ENCODE measurements at places on chromosomes 16 and 17.

DNA sequence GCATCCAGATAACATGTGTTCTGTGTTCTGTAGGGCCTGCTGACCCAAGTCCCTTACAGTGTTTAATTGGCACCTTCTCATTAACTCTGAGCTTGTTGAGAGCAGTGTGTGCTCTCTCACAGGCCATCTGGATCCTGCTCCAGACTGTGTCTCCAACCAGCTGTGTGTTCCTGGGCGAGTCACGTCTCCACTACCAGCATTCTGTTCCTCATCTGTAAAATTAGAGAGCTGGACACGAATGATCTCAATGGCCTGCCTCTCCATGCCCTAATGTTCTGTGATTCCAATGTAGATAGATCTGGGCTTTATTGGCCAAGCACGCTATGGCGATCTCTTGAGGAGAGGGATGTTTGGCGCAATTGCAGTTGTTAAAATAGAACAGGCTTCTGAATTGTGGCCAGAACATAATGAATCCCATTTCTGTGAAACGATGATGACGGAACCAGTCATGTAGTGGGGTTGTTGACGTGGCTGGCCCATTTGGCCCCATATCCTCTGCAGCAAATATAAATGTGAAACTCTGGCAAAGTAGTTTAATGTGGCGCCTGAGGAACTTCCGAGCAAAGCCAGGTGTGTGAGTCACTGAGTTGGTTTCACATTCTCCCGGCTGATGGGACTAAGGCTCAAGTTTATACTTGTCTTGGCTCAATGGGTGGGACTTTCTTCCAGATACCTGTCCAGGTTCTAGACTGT, 22.2 kb downstream of the TBX4 start:
- DNase-seq, result no peak

DNA sequence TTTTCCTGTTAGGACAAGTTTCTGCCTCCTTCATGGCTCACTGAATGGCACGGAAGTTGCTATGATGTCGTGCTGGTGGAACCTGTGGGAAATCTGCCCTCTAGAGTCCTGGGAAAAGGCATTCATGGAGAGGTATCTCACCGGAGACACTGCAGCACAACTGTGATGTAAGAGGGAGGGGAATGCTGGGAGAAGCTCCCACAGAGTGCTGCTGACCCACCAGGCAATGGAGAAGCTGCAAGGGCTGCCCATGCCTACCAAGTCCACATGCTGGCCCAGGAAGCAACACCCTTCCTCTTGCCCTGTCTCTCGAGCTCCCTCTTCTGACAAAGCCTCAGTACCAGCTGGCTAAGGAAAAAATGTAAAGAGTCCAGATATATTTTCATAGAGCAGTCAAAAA, 45.2 kb upstream of the SLC5A11 start:
- no peak for DNase-seq

DNA sequence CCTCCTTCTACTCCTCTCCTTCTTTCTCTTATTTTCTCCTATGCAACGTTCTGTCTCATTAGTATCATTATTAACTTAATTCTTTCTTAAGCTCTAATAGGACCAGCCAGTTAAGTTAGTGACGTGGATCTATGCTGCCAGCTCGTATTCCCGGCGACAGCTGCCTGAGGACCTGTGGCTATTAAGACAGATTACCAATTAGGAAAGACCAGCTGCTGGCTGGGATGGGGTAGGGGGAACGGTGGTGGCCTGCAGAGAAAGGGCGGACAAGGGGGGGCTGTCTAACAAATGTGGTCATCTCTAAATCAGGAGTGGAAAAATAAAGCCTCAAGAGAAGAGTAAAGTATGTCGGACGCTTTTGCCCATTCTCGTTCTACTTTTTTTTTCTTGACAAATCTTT, 770 bp upstream of the MYH3 start:
- no peak for DNase-seq

DNA sequence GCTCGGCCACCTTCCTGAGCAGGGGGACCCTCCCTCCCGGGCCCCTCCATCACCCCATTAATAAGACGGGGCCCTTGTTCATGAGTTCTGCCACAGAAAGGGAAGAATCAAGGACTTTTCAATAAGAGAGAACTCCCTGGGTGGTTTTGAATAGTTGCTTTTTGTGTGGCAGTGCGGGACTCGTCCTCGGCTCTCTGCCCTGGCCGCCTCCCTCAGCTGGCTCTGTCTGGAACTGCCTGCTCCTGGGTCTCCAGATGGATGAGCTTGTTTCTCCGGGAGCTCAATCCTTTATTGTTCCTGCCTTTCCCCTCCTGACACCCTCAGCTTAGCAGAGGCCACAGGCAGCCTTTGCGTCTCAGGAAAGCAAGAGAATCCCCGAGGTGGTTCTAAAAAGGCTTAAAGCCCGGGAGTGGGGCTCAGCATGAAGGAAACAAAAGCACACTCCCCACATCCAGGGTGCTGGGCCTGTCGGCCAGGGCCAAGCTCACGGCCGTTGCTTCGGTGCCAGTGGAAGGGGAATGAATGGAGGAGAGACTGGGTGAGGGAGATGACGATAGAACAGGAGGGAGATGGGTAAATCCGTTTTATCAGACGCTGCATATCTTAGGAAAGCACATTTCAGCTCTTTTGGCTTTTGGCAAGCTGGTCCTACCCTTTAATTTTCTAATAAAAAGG, 60.2 kb downstream of the RAI1 start:
- no peak for DNase-seq

GRCh38 chr16:86198206-86199118, 299.5 kb downstream of the IRF8 start:
- no peak for DNase-seq

GRCh38 chr16:77637940-77638339, 84.4 kb upstream of the NUDT7 start:
- DNase-seq, result no peak

DNA sequence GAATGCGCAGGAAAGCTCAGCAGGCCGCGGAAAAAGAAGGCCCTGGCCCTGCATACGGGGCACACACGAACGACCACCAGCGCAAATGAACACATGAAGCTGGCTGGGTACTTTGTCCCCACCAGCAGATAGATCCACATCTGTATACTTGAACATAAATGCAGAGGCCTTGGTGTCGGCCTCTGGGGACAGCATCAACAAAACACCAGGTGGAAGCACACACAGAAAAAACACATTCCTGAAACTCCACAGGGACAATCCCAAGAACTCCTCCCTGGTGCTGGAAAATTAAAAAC, 606 bp upstream of the ZBTB4 start:
- no peak for DNase-seq

DNA sequence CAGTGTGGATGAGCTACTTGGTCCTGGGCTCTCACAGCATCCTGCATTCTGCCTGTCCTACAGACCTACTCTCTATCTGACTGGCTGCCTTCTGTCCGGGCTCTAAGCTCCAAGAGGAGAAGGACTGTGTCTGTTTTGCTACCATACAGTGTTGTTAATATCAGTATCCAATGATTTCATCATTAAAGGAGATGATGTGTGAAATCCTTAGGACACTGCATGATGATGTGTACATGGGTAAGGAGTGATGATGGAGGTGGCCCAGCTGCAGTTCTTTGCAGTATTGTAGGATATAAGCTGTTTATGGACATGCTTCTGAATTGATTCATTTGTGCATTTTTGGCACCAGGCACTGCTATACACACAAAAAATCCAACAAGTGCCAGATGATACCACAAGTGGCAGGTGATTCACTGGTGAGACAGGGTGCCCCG, 536.9 kb upstream of the CDH11 start:
- no peak for DNase-seq

DNA sequence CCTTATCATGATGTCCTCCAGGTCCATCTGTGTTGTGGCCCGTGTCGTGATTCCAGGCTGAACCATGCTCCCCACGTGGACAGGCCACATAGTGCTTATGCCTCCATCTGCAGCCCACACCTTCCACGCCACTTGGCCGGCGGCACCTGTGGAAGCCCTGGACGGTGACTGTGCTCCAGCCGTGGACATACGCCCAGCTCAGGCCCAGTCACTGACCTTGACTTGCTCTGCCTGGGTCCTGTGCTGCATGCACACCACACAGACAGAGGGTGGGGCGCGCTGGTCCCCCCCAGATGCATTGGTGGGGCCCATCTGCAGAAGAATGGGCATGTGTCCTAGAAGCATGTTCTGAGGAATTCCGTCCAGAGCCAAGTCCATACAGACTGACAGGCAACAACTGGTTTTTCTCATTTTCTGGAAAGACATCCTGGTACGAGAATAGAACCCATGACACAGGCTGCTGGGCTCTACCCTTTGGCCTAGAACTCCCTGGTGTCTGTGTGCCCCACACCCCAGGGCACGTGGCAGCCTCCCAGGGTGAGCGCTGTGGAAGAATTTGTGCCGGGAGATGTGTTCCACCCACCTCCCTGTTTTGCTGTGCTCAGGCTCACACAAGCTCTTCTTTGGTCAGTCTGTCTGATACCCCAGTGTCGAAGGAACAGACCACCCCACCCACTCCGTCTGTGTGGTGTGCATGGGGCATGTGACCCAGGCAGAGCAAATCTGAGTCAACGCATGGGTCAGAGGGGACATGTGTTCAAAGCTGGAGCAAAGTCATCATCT, 39.5 kb downstream of the GPT2 start:
- no peak for DNase-seq

DNA sequence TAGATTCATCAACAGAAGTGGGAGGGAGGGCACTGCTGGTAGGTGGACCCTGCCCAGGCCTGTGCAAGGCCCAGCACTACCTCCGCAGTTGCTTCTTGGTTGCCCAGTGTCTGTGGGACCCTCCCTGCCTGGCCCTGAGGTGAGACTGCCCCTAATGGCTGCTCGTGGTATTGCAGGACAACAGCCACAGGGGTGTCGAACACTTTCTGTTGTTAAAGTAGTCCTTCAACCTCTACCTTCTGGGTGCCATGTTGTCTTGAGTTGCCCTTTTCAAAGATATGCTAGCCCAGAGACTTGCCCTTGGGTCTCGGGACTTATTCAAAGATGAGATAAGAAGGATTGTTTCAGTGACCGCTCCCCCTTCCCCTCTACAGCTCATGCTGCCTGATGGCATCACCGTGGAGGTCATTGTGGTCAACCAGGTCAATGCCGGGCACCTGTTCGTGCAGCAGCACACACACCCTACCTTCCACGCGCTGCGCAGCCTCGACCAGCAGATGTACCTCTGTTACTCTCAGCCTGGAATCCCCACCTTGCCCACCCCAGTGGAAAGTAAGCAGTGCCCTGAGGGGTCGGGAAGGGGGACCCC, 29.1 kb downstream of the AKAP1 start:
- DNase-seq, result no peak

- DNase-seq, result no peak
Observed at GRCh38 chr17:77478899-77479298, 338.1 kb downstream of the SEC14L1 start.

- DNase-seq, result no peak
Observed at GRCh38 chr16:19532601-19533000, 8.9 kb downstream of the CCP110 start.

DNA sequence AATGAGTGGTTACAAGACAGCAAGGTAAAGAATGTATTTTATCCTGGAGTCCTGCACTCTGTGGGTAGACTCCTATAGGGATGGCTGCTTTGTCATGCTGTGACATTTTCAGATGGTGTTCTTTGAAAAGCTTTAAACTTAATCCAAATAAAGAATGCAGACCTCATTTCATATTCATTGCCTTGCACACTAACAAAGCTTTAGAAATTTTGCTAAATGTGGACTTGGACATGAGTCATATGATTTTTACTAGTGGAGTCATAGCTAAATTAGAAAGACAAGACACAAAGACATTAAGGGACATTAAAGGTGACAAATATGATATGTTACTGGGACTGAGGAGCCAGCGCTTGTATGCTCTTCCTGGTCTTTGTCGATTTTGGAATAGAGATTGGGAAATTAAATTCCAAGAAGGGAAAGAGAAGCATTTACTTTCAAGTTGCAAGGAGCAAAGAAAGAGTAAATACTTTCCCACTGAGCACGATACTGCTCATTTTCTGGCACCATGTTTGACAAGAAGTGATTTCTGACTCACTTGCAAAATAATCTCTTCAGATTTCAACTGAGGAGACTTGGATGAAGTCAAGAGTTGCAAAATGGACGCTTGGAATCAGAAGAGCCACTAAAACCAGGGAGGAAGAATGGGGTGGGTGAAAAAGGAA, 152.9 kb upstream of the MYOCD start:
- no peak for DNase-seq

DNA sequence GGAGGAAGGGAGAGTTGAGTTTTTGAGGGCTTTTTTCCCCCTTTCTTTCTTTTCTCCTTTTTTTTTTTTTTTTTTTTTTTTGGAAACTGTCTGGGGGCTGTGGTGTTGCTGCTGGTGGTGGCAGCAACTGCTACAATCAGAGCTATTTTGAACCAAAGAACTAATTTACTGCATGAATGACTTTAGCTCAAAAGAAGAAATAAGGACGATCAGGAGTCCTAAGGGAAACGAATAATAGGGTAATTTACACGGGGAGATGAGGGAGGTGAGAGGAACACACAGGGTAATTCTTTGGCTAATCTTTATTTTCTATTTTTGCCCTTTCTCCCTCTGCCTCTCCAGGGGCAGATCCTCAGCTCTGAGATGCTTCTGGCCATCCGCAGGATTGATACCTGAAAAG, 119.8 kb downstream of the TMEM132E start:
- DNase-seq, result no peak

GRCh38 chr17:16987066-16987829, 15.3 kb upstream of the TNFRSF13B start:
- no peak for DNase-seq

DNA sequence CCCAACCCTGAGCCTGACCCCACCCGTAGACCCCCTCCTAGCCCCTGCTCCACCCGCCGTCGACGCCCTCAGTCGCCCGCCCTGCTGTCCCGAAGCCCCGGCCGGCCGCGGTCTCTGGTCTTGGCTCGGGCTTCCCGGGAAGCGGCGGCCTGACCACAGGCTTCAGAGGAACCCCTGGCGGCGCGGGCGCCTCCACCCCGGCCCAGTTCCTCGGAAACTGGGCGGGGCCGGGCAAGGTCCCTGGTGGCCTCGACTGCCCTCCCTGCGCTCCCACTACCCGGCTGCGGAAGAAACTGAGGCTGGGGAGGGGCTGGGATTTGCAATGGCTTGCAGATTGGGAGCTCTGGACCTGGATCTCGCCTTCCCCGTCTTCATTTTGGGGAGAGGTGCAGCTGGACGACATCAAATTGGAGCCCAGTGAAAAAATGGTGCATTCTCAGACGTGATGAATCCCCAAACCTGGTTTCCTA, 692 bp upstream of the SOCS1 start:
- no peak for DNase-seq

GRCh38 chr16:86931410-86931941, 353.1 kb downstream of the FOXL1 start:
- DNase-seq, result no peak

DNA sequence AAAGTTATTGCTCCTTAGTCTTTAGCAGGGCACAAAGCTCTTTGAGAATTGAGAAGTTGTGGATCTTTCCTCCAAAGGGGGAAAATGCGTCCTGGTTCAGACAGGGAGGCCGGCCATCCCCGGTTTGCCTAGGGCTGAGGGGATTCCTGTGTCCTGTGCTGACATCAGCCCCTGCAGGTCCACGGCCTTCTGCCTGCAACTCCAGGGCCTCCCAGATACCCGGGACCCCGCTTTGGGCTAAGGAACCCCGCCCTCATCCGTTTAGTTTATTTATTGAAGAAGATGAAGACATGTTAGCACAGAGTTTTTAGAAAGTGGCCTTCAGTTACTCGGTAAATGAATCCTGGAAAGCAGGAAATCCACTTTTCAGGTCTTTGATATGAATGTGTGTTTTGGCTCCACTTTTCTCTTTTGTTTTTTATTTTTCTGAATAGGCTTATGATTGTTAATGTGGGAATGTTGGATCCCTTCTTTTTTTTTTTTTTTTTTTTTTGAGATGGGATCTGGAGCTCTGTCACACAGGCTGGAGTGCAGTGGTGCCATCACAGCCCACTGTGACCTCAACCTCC, 65.6 kb downstream of the CRISPLD2 start:
- DNase-seq, result no peak

All from NCI-H526 treated with DMSO at 0.1 percent for 48 hours (cell line).